ENCODE measurements at places on chromosomes 11 and 22.

- DNase-seq = no peak
These were observed 1.4 kb downstream of the XBP1 start for GRCh38 chr22:28798810-28799605.

GRCh38 chr11:28153586-28153985 is 45.4 kb downstream of the METTL15 start:
- DNase-seq = no peak

DNA sequence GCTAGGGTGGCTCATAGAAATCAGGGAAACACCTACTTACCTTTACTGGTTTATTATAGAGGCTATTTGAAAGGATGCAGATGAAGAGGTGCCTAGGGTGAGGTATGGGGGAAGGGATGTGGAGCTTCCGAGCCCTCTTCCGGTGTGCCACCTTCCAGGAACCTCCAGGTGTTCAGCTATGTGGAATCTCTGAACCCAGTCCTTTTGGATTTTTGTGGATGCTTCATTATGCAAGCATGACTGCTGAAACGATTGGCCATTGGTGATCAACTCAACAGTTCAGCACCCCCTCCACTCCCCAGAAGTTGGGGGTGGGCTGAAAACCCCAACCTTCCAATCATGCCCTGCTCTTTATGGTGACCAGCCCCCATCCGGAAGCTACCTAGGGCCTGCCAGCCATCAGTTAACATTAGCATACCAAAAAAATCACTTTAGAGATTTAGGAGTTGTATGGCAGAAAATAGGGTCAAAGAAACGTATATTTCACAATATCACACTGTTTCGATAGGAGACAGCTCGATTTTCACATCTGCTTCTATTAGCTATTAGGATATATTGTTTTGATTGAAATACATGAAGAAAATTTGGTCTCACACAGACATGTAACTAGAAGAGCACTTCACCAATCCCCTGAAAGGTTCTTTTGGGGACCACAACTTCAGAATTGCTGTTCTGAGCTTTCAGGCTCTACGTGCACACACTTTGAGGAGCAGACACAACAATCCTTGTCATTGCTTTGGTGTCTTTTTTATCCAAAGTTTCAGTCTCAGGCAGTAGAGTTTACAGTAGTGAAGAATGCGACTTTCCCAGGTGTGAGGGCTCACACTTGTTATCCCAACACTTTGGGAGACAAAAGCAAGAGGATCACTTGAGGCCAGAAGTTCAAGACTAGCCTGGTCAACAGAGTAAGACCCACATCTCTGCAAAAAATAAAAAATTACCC is 3.3 kb upstream of the POLR2G start:
- DNase-seq = no peak

DNA sequence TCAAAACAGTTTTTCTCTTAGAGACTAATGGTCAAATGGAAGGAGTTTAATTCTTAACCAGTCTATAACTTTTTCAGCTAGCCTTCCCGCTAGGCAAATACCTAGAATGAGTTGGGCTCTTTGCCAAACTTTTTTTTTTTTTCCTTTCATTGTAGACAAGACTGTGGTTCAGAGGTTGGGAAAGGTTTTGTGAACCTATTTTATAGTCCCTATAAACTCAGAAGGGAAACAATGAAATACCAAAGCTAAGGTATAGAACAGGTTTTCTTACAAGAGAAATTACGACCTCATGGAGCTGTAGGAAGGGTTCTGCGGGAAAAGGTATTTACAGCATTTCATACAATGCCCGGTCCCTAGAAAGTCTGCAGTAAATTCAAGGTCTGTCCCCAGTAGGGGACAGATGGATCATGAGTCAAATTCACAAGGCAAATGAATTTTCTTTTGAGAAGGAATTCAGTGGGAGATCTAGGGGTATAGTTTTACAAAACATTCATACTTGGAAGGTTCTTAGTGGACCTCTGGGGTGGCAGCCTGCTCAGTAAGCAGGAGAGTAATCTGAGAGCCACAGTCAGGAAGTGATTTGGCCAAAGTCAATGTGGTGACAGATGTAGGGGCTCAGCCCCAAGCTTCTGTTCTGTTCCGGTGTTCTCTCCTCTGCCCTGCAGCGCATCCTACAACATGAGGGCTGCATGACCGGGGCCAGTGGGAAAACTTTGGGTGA is 146.8 kb downstream of the DBX1 start:
- DNase-seq = no peak

DNA sequence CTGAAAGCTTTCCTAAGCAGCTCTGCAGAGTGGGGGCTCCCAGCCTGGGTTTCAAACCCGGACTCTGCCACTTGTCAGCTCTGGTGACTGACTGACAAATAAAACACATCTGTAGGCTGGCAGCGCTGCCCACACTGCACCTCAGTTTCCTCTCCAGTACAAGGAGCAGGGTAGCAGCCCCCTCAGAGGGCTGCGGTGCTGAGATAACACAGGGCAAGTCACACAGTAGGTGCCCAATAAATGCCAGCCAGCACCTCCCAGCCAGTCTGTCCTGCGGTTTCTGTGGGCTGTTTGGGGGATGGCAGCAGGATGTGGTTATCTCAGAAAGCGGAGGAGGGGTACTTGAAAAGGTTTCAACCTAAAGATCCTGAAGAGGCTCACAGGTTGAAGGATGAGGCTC is 1.5 kb downstream of the SYT12 start:
- no peak for DNase-seq

DNA sequence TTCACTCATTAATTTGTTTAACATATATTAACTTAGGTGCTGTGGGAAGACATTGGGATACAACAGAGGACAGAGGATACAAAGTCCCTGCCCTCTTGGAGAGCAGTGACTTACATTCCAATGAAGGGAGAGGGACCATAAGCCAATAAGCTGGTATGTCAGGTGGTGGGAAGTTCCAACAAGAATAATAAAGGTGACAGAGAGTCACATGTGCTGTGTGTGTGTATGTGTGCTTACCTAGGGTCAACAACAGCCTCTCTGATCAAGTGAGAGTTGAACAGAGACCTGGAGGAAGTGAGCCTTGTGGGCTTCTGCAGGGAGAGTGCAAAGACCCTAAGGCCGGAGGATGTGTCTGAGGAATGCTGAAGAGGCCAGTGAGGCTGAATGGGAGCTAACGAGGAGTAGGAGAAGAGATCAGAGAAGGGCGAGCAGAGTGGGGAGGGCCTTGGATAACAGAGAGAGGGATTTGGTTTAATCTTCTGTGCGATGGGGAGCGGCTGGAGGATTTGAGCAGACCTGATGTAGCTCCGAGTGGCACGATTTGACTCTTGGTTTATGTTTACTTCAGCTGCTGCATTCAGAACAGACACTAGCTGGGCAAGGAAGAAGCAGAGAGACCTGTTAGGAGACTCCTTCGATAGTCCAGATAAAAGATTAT is 35.3 kb downstream of the MAP6 start:
- no peak for DNase-seq

DNA sequence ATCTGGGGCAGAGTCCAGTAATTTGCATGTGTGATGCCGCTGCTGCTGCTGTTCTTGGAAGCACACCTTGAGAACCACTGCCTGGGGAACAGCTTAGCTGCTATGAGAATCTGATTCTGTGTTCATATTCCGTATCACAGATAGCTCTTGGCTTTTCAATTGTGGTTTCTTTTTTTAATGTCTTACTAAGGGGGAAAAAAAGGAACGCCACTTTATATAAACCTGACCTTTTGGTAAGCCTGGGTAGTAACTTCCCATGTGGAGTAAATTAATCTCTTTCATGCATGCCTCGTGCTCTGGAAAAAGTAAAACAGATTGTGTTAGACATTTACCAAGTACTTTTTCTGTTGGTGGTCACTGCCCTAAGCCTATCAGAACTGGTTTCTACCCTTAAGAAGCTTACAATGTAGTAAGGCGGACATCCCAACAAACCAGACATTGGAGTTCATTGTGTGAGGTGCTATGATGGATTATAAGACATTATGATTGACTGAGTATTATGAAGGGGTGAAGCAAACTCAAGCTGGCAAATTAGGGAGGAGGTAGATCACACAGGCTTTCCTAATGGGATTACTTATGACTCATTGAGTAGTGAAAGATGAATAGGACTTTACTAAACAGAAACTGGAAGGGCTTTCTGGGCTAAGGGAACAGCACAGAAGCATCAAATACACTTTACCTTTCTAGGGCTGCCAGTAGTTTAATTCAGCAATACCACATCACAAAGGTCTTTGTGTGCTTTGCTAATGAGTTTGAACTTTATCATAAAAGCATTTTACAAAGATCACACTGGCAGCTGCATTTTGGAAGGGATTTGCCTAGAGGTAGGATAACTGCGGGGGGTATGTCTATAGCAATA is 64.7 kb downstream of the MAML2 start:
- no peak for DNase-seq

DNA sequence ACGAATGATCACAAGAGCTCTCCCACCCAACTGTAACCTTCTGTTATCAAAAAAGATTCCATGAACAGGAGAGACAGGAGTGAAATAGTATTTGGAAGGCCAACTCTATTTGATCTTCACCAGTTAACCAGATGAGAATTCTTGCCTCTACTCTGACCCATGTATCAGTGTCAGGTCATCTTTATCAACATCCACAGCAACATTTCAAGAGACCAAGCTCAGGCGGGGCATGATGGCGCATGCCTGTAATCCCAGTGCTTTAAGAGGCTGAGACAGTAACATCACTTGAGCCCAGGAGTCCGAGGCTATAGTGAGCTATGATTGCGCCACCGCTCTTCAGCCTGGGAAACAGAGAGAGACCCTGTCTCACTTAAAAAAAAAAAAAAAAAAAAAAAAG is 62.3 kb downstream of the GAB2 start:
- no peak for DNase-seq

GRCh38 chr22:24027389-24027975 is 16.4 kb downstream of the CABIN1 start:
- no peak for DNase-seq

- no peak for DNase-seq
These were observed 64.3 kb upstream of the PPARA start for GRCh38 chr22:46085828-46086576.

DNA sequence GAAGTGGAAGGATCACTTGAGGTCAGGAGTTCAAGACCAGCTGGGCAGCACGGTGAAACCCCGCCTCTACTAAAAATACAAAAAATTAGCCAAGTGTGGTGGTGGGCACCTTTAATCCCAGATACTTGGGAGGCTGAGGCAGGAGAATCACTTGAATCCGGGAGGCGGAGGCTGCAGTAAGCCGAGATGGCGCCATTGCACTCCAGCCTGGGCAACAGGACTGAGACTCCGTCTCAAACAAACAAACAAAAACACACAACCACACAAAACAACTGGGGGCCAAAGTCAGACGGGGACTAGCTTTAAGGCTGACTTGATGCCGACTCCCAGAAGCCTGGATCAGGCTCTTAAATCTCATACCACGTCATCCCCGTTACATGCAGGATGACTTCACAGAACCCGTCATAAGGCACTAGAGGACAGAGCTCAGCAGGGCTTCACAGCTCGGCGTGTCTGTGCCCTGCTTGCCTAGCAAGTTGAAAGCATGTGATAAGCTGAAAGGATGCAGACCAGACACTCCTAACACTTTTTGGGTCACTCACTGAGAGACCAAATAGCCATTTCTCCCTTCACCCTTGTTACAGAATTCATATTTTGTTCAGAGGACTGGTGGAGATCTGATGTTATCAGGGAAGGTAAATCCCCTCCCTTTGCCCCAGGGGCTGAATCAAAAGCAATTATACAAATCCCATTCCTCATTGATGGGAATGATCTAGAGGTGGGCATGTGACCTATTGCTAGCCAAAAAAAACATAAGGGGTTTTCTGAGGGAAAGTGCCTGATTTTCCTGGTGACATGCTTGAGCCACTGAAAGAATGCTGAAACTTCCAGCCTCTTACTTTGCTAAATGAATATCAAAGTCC is 65.4 kb downstream of the GAB2 start:
- DNase-seq = no peak

- no peak for DNase-seq
These were observed 734 bp downstream of the SNU13 start for GRCh38 chr22:41687901-41688364.

DNA sequence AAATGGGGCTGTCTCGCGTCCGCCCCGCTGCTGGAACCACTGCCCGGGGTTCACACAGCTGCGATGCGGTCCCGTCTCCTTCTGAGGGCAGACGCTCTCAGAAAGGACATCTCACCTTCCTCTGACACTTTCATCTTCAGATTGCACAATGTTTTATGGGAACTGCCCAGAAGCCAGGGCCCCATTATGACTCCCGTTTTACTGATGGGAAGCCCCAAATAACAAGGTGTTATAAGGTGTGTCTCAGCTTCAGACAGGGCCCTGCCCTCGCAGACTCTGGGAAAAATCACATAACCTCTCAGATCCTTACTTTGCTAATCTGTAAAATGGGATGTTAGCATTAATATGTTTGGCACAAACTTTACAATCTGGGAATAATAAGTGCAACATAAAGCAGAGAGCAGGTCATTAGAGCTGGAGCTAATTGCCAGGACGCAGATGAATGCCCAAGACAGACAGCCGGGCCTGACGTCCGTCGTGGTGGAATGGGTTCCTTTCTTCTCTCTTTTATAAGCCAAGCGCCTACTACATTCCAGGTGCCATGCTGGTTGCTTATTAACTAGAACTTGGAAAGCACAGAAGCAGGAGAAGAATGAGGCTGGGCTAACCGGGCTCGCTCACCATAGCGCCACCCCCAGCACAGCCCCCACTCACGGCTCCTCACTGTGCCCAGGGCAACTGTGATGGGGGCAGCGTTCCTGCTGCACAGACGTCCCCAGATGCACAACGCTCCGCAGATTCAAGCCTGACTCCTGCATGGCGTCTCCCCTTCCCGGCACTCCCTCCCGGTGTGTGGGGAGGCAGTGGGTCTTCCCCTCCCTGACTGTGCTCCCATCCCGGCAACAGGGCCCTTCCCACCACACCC is 43.8 kb downstream of the TRMU start:
- DNase-seq = no peak

GRCh38 chr11:83744620-83745192 is 458.5 kb upstream of the CCDC90B start:
- DNase-seq = no peak

GRCh38 chr11:74538680-74539079 is 45.2 kb upstream of the LIPT2 start:
- DNase-seq = no peak

DNA sequence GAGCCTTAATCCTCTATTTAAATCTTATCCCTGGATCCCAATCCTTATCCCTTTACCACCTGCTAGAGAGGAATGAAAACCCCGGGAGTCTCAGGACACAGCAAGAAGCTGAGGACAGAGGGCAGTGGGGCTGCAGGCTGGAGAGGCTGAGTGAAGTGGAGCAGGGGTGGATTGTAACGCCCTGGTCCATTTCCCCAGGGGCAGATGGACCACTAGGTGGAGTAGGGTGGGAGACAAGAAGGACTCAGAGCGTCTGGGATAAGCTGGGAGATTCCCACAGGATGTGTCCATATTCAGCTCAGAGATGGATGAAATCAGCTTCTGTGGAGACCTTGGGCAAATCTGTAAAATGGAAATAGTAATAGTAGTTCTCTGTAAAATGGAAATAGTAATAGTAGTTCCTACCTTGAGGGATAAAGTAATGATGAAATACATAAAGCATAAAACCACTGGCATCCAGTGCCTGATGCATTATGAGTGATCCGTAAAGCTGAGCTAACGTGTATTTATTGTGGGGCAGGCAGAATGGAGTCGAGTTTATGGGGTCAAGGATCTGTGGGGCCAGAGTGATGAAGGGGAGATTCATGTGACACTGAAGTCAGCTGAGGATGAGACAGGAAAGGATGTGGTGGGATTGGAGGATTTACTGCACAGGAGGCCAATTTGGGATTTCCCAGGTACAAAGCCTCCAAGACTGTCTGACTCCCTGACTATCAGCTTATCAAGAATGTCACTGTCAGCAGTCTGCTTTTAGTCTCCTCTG is 1.9 kb upstream of the ROBO4 start:
- DNase-seq = no peak
